ENCODE measurements at places on chromosomes 7 and 10.

GRCh38 chr7:44101303-44101965 is 2.7 kb upstream of the AEBP1 start:
- DNase-seq = no peak

GRCh38 chr10:74934100-74934812 is 107.9 kb downstream of the KAT6B start:
- DNase-seq = no peak

DNA sequence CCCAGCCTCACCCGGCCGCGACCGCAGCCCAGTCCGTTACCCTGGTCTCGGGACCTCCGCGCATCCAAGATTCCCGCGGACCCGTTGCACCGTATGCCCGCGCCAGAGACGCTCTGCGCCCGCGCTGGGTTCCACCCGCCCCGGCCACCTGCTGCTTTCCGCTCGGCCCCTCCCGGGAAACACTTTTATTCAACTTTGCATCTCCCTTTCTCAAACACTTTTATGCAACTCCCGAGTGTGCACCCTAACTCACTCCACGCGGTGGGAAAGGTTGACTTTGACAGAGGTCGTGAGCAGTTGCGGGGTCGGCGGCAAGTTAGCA is at the start of gene ODAD2:
TSS of gene ODAD2 (minus strand) at position 126 of the 322 bp plus-strand sequence. CDS start 3,937 bp downstream, outside the sequence.
- DNase-seq = no peak

DNA sequence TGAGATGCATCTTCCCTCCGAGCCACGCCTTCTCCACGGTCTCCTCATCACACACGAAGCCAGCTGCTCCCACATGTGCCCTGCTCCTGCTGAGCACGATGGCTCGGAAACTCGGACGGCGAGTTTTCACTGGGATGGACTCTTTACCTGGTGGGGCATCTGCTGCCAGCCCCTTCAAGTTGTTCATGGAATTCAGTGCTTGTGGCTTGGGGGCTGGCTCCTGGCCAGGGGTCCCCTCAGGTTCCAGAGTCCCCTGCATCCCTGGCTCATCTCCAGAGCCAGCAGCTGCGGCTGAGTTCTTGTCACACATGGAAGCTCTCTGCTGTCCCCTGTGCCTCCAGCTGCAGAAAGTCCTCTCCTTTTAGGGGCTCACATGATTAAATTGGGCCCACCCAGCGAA is 654.0 kb downstream of the SDK1 start:
- no peak for DNase-seq

GRCh38 chr10:5892007-5892406 is 2.0 kb downstream of the FBH1 start:
- DNase-seq = no peak

DNA sequence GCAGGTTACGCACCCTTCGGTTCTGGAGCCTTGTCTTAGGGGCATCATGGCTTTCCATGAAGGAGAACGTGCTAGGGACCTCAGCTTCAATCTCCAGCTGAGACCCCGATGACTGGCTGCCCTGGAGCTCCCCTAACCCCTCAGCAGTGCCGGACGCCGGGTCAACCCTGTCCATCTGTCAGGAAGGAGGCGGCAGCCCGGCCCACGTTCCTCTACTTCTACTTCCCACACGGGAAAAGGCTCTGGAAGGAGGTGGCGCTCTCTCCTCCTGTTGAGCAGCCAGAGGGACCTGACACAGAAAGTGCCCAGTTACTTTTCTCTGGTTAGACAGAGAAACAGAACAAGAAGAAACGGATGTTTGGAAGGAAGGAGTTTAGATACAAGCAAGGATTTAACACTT is 87.4 kb downstream of the DYNC2I1 start:
- no peak for DNase-seq

- DNase-seq = no peak
Observed at GRCh38 chr7:131747658-131748232, 191.3 kb upstream of the PODXL start.

GRCh38 chr10:49357910-49358309 is 38.0 kb downstream of the DRGX start:
- DNase-seq = no peak

- no peak for DNase-seq
Observed at GRCh38 chr7:47346377-47346914, 235.5 kb downstream of the TNS3 start.

- peak; percentile 10 for DNase-seq
Observed at GRCh38 chr7:921581-922333, 32.7 kb downstream of the ADAP1 start.

DNA sequence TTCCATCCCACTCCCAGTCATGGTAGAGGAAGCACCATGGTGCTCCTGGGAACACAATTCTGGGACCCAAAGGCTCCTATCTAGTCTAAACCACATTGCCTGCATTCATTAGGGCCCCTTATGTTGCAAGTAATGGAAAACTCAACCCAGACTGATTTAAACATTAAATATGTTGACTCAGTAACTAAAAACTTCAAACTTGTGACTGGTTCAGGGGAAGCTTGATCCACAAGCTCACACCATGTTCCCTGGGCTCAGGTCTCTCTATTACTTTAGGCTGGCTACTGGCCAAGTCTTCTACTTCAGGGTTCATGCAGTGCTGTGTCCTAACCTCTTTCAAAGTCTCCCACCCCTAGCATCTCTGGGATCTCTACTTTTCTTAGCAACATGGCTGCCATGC is 13.1 kb downstream of the WNT16 start:
- DNase-seq = no peak

- no peak for DNase-seq
Observed at GRCh38 chr7:130667593-130668257, 823 bp downstream of the COPG2 start.

DNA sequence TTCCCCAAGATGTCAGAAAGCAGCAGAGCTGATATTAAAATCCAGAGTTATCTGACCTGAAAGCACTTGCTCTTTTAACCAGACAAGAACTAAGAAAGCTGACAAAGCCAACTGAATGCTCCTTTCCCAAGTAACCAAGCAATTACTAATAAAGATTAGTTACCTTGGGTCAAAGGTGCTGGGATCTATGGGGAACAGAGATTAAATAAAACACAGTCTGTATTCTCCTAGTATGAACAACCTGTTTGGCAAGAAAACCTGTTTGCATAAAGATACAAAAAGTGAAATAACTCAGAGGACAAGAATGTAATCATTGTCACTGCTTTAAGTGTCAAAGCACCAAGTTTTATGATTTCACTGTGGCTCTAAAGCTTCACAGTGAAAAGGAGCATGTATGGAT is 35.7 kb downstream of the ITPRID1 start:
- DNase-seq = no peak

GRCh38 chr10:128865436-128866195 is 601.4 kb upstream of the MGMT start:
- no peak for DNase-seq

- no peak for DNase-seq
Observed at GRCh38 chr10:123772645-123773508, 106.7 kb downstream of the GPR26 start.

DNA sequence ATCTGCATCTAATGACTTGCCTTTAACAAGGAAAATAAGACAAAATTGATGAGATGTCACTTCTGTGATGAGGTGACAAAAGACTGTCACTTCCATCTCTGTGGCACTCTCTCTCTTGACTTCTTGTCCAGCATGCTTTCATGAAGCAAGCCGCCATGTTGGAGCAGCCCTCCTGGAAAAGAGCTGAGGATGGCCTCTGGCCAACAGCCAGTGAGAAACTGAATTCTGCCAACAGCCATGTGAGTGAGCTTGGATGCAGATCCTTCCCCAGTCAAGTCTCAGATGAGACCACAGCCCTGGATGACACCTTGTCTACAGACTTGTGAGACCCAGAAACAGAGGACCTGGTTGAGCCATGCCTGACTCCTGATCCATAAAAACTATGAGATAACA is 412.6 kb upstream of the SHH start:
- no peak for DNase-seq

- DNase-seq = no peak
Observed at GRCh38 chr7:108003599-108003935, 606 bp upstream of the LAMB1 start.

DNA sequence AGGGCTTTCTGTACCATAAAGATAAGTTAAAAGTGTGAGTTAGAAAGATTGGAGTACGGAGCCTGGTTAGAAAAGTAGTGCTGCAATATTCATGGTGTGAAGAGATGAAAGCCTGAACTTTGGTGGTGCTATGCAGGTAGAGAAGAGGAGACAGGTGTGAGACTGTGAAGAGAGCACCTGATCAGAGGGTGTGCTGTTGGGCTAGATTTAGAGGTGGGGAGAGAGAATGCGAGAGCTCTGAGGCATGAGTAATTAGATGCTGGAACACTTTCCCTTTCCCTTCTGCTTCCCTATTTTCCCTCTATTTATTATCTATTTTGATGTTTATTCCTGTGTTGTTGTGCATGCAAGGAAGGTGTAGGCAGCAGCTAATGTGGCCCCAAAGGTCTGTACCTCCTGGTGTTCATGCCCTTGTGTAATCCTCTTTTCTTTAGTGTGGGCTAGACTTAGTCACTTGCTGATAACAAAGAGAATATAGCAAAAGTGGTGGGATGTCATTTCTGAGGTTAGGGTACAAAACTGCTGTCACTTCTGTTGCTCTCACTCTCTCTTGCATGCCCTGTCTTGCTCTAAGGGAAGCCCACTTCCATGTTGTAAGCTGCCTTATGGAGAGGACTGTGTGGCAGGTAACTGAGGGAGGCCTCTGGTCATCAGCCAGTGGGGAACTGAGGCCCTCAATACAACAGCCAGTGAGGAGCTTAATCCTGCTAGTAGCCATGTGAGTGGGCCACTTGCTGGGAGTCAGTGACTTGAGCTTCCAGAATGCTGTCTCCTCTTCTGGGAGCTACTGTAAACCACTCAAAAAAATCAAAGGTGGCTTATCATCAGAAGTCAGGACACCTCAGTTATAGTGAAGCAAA is 2.6 kb upstream of the ATXN7L1 start:
- DNase-seq = no peak

GRCh38 chr7:140456551-140457051 is 22.7 kb downstream of the MKRN1 start:
- no peak for DNase-seq

DNA sequence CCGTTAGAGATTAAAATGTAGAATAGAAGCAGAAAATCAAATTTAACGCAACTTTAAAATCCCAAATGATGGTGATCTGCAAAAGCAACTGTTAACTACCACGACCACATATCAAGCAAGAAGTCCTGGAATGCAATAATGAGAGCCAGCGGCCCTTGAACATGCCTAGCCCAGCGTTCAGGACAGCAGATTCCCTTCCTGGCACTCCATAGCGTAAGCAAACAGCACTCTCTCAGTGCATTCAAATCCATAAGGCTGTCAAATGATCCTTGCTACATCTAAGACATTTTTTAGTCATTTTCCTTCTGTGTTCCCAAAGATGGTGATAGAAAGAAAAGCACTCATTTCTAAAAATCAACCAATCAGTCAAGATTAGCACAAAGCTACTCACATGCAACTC is 48.1 kb downstream of the CHST15 start:
- DNase-seq = no peak

GRCh38 chr7:36638140-36638539 is 86.2 kb downstream of the AOAH start:
- DNase-seq = no peak

DNA sequence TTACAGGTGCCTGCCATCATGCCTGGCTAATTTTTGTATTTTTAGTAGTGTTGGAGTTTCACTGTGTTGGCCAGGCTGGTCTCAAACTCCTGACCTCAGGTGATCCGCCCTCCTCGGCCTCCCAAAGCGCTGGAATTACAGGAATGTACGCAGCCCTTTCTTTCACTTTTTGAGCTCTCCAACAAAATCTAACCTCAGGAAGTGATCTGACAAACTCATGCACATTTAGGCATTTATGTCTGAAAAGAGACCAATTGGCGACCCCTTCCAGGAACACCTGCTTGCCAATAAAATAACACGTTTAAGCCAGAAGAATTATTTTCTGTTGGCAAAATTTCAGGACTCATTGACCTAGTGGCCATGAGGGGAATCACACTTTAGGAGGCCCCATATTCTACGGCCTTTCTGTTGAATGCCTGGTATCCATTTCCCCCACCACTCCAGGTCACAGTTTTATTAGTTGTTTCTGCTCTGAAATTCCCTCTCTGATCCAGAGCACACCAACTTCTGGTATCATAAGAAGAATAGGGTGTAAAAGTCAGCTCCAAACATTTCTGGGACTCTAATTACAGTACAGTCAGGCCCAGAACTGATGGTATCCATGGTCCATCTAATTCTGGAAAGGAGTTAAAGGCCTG is 65.8 kb upstream of the FRMD4A start:
- DNase-seq = no peak

DNA sequence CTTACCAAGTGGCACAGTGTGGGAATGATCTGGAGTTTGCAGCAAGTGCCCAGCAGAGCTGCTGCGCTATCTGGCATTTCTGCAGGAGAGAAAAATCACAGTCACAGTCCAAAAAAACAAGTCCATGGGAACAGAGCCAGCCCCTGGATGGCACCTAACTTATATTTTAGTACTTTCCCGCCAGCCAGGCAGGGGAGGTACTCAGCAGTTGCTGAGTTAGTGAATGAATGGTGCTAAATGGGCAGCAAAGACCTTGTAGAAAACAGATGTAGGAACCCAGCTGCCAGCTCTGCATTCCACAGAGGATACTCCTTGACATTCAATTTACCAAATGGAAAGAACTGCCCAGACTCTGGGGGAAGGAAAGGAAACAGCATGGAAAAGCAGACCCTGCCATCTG is 54.5 kb downstream of the GSDME start:
- DNase-seq = no peak

GRCh38 chr10:108052981-108053380 is 888.5 kb upstream of the SORCS1 start:
- DNase-seq = no peak

- DNase-seq = no peak
Observed at GRCh38 chr7:158411232-158411950, 176.2 kb downstream of the PTPRN2 start.
